ENCODE measurements at places on chromosomes 7 and 10.

DNA sequence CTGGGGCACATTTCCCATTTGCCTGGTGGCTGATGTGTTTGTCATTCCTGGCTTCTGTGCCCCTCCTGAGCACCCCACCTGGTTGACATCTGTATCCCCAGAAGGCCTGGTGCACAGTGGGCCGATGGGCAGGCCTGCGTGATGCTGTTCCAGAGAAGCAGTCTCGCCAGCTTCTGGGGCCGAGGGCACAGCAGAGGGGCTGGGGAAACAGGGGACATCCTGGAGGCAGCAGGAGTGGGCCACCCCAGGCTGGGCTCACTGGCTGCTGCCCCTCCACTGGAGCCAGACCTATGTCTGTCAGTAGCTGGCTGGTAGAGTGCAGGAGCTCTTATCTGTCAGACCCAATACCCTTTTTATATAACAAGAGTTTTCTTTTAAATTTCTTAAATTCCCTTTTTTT is 896 bp upstream of the MYL7 start:
- H3K27me3 ChIP-seq: peaks cover 31% of the 10 kb centered on the region
- no peak overlapping the region for H3K4me3 ChIP-seq
- no peak for DNase-seq
- peaks cover 16% of the 10 kb centered on the region for H3K4me1 ChIP-seq
- H3K36me3 ChIP-seq: no peaks in the 10 kb centered on the region

DNA sequence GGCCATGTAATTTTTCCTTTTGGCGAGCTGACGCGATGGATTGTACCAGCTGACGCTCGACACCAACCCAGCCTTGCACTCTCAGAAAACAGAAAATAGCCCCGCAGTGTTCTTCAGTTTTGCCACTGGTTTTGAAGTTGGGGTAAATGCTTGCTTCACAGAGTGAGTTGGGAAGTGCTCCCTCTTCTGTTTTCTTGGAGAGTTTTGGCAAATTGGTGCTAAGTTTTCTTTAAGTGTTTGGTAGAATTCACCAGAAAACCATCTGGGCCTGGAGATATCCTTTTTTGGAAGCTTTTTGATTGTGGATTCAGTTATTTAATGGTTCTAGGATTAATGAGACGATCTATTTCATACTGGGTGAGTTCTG is 252.8 kb downstream of the ELFN1 start:
- no peaks in the 10 kb centered on the region for H3K27me3 ChIP-seq
- no peak overlapping the region for H3K4me3 ChIP-seq
- no peak overlapping the region for H3K27ac ChIP-seq

GRCh38 chr7:152402384-152403250 is 33.2 kb downstream of the KMT2C start:
- peaks cover 3% of the 10 kb centered on the region for H3K4me1 ChIP-seq
- H3K36me3 ChIP-seq: peaks cover 23% of the 10 kb centered on the region
- H3K27ac ChIP-seq: no peak overlapping the region

DNA sequence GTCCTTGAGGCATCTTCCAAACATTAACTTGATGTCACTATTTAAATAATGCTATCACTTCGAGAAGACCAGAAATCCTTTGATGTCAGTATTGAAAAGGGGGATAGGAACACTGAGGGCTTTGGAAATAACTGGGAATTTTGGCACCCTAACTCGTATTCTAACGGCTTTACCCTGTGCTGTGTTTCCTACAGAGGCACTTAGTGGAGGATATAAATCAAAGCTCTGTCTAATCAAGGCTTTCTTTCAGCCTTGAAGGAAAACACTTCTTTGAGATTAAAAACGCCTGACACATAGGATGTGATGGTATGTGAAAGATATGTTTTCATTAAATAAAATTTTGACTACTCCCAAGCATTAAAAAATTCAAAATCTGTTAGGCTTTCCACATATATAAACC is 62.3 kb downstream of the CREB5 start:
- peaks cover 26% of the 10 kb centered on the region for H3K4me1 ChIP-seq
- H3K36me3 ChIP-seq: no peaks in the 10 kb centered on the region
- no peak for DNase-seq

- H3K36me3 ChIP-seq: peaks cover 1% of the 10 kb centered on the region
- H3K27me3 ChIP-seq: no peaks in the 10 kb centered on the region
- H3K27ac ChIP-seq: peak overlapping the region; percentile 31
- H3K4me3 ChIP-seq: no peak overlapping the region
- H3K4me1 ChIP-seq: peaks cover 29% of the 10 kb centered on the region
- DNase-seq: no peak
Measured at GRCh38 chr7:92944633-92945032, 108.3 kb upstream of the CDK6 start.

GRCh38 chr7:71905821-71906220 is 506.3 kb downstream of the CALN1 start:
- H3K4me3 ChIP-seq: no peak overlapping the region
- no peaks in the 10 kb centered on the region for H3K36me3 ChIP-seq
- H3K27me3 ChIP-seq: peaks cover 34% of the 10 kb centered on the region
- no peaks in the 10 kb centered on the region for H3K4me1 ChIP-seq
- DNase-seq: no peak
- no peak overlapping the region for H3K27ac ChIP-seq

- no peak for DNase-seq
- H3K4me1 ChIP-seq: no peaks in the 10 kb centered on the region
- no peak overlapping the region for H3K4me3 ChIP-seq
- H3K27ac ChIP-seq: no peak overlapping the region
- peaks cover 1% of the 10 kb centered on the region for H3K36me3 ChIP-seq
Measured at GRCh38 chr7:100745184-100745583, 11.8 kb downstream of the ZAN start.

- H3K4me1 ChIP-seq: peaks cover 10% of the 10 kb centered on the region
- no peaks in the 10 kb centered on the region for H3K36me3 ChIP-seq
- peaks cover 1% of the 10 kb centered on the region for H3K27me3 ChIP-seq
- DNase-seq: no peak
- H3K4me3 ChIP-seq: no peak overlapping the region
Measured at GRCh38 chr7:79403451-79403850, 50.0 kb downstream of the MAGI2 start.

GRCh38 chr7:81534996-81535395 is 234.9 kb downstream of the HGF start:
- no peak overlapping the region for H3K27ac ChIP-seq
- H3K27me3 ChIP-seq: no peaks in the 10 kb centered on the region
- H3K4me1 ChIP-seq: no peaks in the 10 kb centered on the region
- DNase-seq: no peak

DNA sequence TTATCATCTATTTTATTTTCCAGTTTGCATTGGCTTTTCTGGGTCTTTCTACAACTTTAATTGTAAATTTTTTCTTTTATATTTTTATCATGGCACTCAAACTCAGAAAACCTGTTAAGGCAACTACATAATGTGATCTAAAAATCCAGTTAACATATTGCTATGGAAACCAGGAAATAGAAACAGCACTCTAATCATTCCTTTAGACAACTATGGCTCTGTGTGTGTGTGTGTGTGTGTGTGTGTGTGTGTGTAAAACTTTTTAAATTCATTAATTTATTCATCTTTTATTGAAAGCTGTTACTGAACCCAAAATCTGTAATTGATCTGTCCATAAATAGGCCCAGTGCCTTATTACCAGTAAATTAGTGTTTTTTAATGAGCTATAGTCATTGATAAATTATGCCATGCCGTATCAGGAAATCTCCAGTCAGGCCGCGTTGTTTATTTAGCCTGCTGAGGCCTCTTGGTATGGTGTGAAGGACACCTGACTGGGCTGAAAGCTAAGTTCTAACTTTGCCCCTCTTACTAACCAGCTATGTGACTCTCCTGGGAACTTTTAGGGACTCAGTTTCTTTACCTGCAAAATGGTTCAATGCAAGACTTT is 1.5 kb upstream of the MET start:
- H3K27ac ChIP-seq: no peak overlapping the region
- H3K36me3 ChIP-seq: no peaks in the 10 kb centered on the region
- H3K27me3 ChIP-seq: peaks cover 23% of the 10 kb centered on the region
- H3K4me3 ChIP-seq: peak overlapping the region; percentile 31
- DNase-seq: no peak

GRCh38 chr10:102610441-102610887 is 33.8 kb upstream of the TRIM8 start:
- H3K4me1 ChIP-seq: peaks cover 28% of the 10 kb centered on the region
- no peak for DNase-seq
- peak overlapping the region; percentile 80 for H3K27ac ChIP-seq
- H3K36me3 ChIP-seq: peaks cover 11% of the 10 kb centered on the region
- no peaks in the 10 kb centered on the region for H3K27me3 ChIP-seq

DNA sequence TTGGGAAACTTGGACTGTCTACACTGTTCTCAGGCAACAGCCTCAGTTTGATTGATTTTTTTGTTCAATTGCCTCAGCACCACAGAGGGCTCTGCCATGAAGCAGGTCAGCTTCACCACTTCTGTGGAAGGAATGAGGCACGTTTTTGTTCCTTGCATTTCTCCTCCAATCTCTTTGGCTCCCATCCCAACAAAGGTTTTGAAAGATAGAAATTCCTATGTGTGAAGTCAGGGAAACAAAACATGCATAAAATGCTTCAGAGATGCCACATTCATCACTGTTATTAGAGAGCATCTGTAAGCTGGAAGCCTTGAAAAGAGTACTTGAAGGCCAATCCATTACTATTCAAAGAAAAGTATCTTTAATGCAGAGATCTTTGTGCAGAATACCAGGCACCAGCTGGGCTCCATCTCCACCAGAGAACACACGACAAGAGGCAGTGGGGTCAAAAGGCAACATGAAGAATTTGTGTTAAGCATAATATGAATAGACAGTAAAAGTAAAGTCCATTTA is 249.1 kb upstream of the LYZL1 start:
- H3K27me3 ChIP-seq: no peaks in the 10 kb centered on the region
- peak overlapping the region; percentile 94 for H3K27ac ChIP-seq
- no peak overlapping the region for H3K4me3 ChIP-seq
- H3K36me3 ChIP-seq: peaks cover 2% of the 10 kb centered on the region
- peaks cover 41% of the 10 kb centered on the region for H3K4me1 ChIP-seq

GRCh38 chr10:101467286-101467770 is 113.4 kb downstream of the BTRC start:
- peaks cover 10% of the 10 kb centered on the region for H3K4me1 ChIP-seq
- H3K27ac ChIP-seq: no peak overlapping the region
- no peak for DNase-seq
- H3K36me3 ChIP-seq: no peaks in the 10 kb centered on the region

DNA sequence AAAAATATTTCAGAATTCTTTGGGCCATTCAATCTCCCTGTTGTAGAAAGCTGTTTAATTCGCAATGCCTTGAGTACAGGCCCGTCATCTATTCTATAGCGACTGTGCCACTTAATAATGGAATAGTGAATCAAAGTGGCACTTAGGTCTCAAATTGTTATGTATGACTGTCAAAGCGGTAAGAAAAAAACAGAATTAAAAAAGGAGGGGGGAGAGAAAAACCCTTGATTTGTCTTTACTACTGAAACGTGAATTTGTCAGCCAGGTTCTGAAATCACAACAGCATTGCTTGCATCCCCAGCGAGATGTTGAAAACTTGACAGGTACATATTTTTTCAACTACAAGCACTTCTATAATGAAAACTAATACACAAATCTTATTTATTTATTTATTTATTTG is 320.9 kb downstream of the TFEC start:
- DNase-seq: no peak
- no peak overlapping the region for H3K4me3 ChIP-seq
- no peaks in the 10 kb centered on the region for H3K36me3 ChIP-seq
- no peak overlapping the region for H3K27ac ChIP-seq

GRCh38 chr7:26686448-26686981 is 177.9 kb downstream of the SKAP2 start:
- DNase-seq: peak; percentile 59
- H3K27ac ChIP-seq: peak overlapping the region; percentile 96
- no peaks in the 10 kb centered on the region for H3K27me3 ChIP-seq
- peaks cover 89% of the 10 kb centered on the region for H3K4me1 ChIP-seq
- H3K36me3 ChIP-seq: no peaks in the 10 kb centered on the region
- peak overlapping the region; percentile 37 for H3K4me3 ChIP-seq

DNA sequence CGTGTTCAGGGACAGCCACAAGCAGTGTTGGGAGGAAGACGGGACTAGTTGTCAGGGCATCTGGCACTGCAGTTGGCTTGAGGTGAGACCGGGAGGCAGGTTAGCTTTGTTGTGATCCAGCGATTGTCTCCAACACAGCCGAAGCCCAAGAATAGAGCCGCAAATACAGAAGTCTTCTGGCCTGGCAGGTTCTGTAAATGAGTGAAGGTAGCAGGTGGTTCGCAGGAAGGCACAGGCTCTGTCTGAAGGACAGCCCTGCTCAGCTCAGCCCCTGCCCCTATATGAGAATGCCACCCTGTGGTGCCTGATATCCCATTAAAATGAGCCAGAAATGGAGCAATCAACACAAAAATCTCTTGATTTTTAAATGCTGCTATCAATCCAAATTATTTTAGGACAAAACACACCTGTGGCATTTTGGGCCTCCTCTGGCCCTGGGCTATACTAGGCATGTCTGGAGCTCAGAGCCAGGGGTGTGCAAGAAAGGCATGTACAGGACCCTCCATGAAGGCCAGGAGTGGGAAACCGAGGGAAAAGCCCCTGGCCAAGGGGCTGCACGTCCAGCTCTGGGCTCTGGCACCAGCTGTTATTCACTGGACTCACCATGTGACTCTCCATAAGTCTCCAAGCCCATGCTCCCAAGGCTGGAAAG is 11.2 kb upstream of the C10orf71 start:
- H3K4me3 ChIP-seq: no peak overlapping the region
- H3K36me3 ChIP-seq: no peaks in the 10 kb centered on the region
- no peak for DNase-seq
- no peak overlapping the region for H3K27ac ChIP-seq
- H3K27me3 ChIP-seq: peaks cover 19% of the 10 kb centered on the region
